Choroid plexus epithelial cell (primary cell): ENCODE measurements at places on chromosomes 3 and 15.
A peak's percentile ranks its signal among the peaks of the same experiment; 100 is the strongest.

GRCh38 chr15:82679626-82680199 lies 30.0 kb downstream of the AP3B2 start:
- no peak for DNase-seq

- peak; percentile 36 for DNase-seq
Measured at GRCh38 chr3:196179380-196180308, 31.6 kb downstream of the ZDHHC19 start.

DNA sequence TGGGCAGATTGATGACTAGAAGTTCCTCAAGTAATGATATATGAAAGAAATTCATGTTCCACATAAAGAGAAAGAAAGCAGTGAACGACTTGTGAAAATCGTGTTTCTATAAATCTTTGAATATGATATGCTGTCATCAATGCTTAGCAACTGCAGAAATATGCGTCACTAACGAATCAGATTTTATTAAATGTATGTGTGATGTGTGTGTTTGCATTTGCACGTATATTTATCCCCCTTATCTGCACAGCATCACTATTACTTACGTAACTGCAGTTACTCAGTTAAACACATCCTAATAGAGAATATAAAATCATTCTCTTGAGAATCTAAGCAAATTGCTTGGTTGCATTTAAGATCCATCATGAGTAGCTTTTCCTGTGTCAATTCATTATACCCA lies 468.6 kb downstream of the FGF12 start:
- DNase-seq, result no peak

GRCh38 chr3:185659942-185660921 lies 74.1 kb downstream of the SENP2 start:
- DNase-seq, result peak; percentile 95

DNA sequence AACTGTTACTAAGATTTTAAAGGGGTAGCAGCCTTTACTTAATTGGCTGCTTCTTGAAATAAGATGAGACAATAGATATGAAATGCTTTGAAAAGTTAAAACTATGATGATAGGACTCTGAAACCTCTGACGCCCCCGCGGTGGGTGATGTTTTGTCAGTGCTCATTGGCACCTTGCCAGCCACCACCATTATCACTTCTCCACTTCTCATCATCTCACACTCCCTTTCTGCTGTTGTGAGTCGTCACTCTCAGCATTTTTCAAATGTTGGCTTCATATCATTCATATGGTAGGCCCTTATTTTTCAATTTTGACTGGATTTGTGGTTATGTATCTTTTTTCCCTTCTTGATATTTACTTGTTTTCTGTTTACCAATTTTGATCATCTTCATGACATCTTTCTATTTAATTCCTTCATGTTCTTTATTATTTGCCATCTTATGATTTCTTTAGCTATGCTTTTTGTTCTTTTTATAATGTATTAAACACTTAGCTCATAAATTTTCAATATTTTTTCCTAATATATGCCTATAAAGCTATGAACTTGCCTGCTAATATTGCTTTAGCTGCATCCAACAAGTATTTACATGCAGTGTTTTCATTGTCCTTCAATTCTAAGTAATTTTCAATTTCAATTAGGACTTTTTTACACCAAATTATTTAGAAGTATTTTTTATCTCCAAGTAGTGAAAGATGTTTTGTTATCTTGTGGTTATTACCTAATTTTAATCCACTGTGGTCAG lies 30.3 kb upstream of the SKOR1 start:
- DNase-seq, result no peak

GRCh38 chr3:119653876-119654275 lies 6.5 kb downstream of the POPDC2 start:
- no peak for DNase-seq

DNA sequence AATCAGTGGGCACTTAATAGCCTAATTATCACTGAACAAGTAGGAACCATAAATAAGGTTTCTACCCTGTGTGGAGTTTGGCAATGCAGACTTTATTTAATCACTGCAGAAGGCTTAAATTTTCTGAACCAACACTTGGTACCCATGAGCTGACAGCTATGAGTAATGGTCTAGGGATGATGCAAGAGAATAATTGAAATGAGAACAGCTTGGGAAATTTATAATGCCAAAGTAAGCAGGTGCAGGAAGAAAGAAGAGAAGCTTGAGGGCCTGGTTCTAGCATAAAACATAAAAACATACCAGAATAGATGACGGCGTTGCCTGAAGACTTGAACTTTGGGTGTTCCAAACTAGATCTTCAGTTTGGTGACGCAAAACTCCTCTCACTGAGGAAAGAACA lies 67.0 kb downstream of the IMPG2 start:
- DNase-seq, result no peak

GRCh38 chr3:170721563-170721962 lies 135.7 kb upstream of the SLC7A14 start:
- DNase-seq, result no peak

GRCh38 chr15:87589134-87589533 lies 667.4 kb downstream of the NTRK3 start:
- no peak for DNase-seq

DNA sequence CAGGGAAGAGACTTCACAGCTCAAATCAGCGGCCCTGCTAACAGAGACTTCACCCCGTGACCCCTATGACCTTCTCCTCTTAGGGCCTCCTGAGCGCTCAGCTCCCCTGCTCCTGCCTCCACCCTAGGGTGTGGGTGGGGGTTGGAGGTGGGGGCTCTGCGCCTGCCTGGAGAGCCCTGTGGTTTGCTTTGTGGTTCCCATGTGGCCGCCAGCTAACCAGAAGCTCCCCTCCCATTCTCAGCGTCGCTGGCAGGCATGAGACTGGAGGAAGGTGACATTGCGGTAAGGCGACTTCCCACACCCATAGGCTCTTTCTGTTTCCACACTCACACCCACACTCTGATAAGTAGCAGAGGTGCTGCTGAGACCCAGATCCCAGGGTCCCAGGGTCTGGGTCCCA lies 27.6 kb downstream of the XYLB start:
- no peak for DNase-seq

DNA sequence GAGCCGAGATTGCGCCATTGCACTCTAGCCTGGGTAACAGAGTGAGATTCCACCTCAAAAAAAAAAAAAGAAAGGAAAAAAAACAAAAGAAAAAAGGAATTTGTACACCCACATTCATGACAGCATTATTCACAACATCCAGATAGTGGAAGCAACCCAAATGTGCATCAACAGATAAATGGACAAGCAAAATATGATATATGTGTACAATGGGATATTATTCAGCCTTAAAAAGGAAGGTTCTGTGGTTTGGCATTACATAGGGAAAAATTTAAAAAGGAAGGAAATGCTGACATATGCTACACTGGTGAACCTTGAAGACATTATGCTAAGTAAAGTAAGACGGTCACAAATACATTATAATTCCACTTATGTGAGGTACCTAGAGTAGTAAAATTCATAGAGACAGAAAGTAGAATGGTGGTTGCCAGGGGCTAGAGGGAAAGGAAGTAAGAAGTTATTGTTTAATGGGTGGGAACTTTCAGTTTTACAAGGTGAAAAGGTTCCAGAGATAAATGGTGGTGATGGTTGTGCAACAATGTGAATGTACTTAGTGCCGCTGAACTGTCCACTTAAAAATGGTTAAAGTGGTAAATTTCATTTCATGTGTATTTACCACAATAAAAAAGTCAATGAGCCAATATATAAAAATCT lies 118.5 kb downstream of the MYLK start:
- DNase-seq, result no peak

DNA sequence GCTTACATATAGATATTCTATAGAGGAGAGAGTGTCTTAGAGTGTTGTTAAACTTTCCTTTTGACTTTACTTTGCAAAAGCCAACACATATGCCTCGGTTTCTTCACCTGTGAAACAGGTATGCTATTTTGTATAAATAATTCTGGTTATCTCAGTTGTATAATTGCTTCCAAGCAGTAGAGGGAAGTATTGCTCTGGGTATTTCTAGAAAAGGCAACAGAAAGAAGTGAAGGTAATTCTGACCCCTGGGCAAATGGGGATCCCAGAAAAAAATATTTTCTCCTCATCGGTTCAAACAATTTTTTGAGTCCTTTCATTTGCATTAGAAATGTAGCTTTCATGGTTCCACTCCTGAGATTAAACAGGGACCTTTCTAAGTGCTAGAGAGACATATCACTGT lies 216.5 kb upstream of the SEMA6D start:
- DNase-seq, result no peak

GRCh38 chr15:72967811-72968530 lies 84.3 kb upstream of the NEO1 start:
- no peak for DNase-seq

DNA sequence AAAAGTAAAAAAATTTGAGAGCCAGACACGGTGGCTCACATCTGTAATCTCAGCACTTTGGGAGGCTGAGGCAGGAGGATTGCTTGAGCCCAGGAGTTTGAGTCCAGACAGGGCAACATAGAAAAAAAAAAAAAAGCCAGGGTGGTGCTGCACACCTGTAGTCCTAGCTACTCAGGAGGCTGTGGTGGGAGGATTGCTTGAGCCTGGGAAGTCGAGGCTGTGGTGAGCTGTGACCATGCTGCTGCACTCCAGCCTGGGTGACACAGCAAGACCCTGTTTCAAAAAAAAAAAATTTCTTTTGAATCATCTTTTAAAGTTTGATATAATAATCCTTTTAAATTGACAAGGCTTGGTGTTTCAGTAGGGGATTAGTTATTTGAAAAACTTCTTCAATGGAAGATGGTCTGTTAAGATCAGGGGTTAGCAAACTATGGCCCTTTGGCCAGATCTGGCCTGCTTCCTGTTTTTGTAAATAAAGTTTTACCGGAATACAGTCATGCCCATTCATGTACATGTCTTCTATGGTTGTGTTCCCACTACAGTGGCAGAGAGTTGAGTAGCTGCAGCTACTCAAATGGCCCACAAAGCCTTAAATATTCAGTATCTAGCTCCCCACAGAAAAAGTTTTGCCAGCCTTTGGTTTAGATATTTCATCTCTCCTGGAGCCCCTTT lies 28.9 kb downstream of the CDAN1 start:
- no peak for DNase-seq

GRCh38 chr3:21729331-21729730 lies 21.7 kb downstream of the ZNF385D start:
- DNase-seq, result no peak

DNA sequence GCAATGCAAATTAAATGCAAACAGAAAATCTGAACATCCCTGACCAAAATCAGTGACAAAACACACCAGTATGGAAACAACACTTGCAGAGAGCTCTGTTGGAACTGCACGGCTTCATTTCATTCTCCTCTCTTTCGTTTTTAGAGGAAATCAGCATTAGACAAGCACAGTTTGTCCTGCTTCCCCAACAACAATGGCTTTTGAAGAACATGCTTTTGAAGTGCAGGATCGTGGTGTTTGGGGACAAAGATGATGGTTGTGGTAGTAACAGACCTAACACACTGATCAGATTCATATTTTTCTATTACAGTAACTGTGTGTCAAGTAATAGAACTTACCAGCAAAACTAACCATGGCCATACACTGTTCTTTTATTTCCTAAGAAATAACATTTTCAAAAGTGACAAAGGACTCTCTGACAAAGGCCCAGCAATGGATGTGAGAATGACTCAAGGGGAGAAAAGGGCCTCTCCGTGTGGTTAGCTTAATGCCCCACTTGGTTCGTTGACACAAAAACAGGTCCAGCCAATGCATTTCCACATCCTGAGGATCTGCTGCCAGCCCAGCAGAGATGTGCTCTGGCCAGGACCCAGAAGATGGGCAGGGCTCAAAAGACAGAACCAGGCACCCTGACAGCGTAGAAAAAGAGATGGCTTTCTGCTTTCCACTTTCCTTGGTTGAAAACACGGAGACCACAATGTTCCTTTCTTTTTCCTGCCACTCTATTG lies 84.1 kb downstream of the CCNL1 start:
- DNase-seq, result no peak

DNA sequence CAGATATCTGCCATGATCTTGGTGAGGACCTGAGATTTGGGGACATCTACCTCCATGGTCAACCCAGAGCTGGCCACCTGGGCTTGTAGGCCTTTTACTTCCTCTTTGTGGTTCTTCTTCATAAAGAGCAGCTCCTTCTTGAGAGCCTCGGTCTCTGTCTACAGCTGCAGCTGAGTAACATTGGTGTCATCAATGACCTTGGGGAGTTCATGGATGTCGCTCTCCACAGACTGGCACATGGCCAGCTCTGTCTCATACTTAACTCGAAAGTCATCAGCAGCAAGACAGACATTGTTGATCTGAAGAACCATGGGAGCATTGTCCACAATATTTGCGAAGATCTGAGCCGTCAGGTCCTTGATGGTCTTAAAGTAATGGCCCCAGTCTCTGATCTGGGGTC lies 15.7 kb upstream of the RASA2 start:
- DNase-seq, result no peak

- DNase-seq, result peak; percentile 60
Measured at GRCh38 chr3:14358426-14359211, 43.8 kb upstream of the SLC6A6 start.

- DNase-seq, result peak; percentile 9
Measured at GRCh38 chr3:165254812-165255211, 58.6 kb upstream of the SLITRK3 start.

GRCh38 chr3:186997061-186997460 lies 66.7 kb downstream of the ST6GAL1 start:
- DNase-seq, result no peak

DNA sequence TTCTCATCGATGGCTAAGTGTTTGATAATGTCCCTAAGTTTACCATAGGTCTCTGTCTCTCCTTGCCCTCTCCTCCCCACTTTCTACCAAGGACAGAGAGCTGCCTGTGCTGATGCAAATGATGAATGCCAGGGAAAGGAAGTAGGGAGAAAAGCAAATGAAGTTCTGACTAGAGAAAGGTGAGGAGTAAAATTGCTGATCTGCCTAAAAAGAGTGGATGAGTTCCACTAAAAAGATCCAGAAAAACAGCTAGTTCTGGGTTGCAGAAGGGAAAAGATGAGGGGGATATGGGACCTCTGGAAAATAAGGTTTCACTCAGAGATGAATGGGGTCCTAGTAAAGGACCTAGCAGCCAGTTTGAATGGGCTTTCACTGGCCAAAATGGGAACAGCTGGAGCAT lies 13.8 kb downstream of the MYZAP start:
- no peak for DNase-seq

GRCh38 chr3:153069598-153070510 lies 92.2 kb upstream of the RAP2B start:
- peak; percentile 80 for DNase-seq

DNA sequence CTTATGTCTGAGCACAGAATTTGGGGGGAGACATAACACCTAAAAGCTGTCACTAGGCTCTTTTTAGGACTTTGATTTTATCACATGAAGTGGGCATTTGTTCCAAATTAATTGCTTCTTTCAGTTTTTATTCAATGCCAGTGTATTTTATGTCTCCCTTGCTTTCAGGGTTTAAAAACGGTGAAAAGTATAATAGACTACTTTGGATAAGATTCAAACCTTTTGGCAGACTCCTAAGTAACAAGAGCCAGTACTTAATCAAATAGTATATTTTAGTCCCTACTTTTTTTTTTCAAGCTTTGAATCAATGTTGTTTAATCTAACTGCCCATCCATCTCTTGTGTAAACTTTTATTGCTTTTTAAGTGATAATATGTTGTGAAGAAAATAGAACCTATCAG lies 847.2 kb upstream of the DPPA4 start:
- no peak for DNase-seq

- no peak for DNase-seq
Measured at GRCh38 chr3:150278195-150278594, 129.9 kb upstream of the TSC22D2 start.
